ENCODE measurements at places on chromosomes 2 and 18. TPM values are rescaled to one million over a fixed set of nuclear protein-coding genes. Genes with fewer than 3 reads are reported as not detected.

Gene TDRD15
- not detected for total RNA-seq

Gene SERPINB12
- not detected for total RNA-seq

Gene EMILIN1
- total RNA-seq = 366 TPM

Gene WBP1
- 87.2 TPM for total RNA-seq

Gene ANAPC1
- 42.7 TPM for total RNA-seq

Gene PRSS56
- not detected for total RNA-seq

Gene FBXO15
- total RNA-seq = 1.2 TPM

Gene GALNT3
- 0.33 TPM for total RNA-seq

Gene FBXO36
- total RNA-seq = 2.5 TPM
